Activated T-helper 9 cell treated with anti-CD3 and anti-CD28 coated beads, Interleukin-2, amount 50 U/mL, for 16 hours (primary cell): ENCODE measurements at places on chromosomes 6 and 20.

GRCh38 chr6:84766118-84766798 lies 1.9 kb upstream of the TBX18 start:
- DNase-seq, result no peak

DNA sequence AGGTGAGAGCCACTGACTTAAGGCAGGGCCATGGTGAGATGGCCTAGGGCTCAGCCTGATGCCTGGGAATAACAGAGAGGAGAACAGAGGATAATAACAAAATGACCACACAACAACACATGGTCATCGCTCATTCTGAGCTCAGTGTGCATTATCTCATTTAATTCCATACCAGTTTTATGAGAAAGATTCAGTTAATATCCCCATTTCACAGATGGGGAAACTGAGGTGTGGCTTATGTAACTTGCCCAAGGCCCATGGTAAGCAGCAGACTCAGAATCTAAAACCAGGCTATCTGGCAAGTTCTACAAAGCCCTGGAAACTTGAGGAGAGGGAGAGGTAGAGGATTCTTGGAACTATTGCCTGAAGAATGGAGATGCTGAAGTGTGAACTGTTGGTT lies 200.9 kb upstream of the PMEPA1 start:
- DNase-seq, result no peak

DNA sequence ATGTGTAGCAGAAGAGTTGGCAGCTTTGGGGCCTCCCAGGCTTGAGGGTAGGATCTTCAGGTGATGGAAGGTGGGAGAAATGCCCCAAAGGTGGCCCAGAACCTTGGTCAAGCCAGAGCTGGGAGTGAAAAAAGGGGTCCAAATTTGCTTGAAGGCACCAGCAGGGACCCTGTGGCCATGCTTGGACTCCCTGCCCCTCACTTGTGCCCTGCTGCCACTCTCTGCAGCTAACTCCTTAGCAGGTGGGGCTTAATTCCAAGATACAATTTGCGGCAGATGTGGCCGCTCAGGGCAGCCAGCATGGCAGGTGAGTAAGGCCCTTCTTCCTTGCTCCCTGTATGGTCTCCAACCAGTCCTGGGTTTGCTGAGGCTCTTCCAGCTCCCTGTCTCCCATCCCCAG lies 285.0 kb upstream of the RNF24 start:
- DNase-seq, result no peak

DNA sequence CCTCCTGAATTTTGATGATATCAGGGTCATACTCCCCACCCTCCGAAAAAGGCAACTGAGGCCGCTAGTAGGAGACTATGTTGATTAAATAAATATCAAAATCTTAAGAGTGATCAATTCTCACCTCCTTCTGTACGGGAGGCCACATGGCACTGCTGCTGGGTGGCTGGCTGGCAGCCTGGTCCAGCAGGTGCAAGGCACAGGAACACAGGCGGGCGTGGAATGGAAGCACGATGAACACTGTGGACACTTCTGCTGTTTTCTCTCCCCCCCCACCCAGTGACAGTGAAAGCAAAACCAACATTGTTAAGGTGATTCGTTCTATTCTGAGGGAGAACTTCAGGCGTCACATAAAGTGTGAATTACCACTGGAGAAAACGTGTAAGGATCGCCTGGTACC lies 9.7 kb upstream of the CLDN20 start:
- DNase-seq, result no peak

- no peak for DNase-seq
These were observed 14.9 kb upstream of the DDO start for GRCh38 chr6:110430236-110430635.

DNA sequence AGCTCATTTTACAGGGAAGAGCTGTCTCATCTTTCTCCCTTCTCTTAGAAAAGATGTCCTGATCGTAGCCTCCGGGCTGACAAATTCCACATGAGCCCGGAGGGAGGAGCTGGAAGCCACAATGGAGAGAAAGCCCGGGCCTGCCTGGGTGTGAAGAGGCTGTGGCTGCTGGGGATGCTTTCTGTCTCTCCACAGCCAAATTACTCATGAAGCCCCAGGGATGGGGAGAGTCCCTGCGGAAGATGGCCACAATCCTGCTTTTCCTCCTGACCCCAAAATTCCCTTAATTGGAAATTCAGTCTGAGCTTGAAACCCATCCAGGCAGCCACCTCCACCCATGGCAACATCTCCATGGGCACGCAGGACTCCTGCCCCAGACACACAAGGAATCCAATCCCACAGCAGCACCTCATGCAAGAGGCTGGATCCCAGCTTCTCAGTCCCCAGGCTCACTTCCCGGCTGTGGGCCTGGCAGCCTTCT lies 32.4 kb downstream of the JPH2 start:
- no peak for DNase-seq

DNA sequence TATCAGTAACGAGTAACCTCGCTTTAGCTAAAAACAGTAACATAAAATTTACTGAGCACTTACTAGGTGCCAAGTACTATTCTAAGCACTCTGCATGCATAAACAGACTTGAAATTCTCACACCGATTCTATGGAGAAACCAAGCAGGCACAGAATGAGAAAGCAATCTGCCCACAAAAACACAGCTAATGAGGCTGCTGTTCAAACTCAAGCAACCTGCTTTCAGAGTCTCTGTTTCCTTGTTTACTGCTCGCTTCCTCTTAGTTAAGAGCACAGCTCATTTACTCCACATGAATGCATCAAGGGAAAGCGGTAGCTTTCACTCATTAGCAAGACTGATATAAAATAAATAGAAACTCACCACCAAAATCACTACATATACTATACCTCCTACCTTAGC lies 37.4 kb downstream of the PRKN start:
- no peak for DNase-seq

- DNase-seq, result no peak
These were observed 75.6 kb downstream of the IRF4 start for GRCh38 chr6:467111-467510.

DNA sequence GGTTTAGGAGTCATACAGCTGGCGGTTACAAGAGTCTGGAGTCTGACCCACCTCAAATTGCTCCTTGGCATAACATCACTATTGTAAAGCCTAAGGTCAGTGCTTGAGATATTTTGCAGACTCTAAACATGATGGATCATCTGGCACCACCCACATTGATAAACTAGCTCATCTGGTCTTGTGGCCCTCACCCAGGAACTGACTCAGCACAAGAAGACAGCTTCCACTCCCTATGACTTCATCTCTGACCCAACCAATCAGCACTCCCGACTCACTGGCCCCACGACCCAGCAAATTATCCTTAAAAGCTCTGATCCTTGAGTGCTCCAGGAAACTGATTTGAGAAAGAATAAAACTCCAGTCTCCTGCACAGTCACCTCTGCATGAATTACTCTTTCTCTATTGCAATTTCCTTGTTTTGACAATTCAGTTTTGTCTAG lies 115.9 kb downstream of the CD24 start:
- DNase-seq, result no peak

DNA sequence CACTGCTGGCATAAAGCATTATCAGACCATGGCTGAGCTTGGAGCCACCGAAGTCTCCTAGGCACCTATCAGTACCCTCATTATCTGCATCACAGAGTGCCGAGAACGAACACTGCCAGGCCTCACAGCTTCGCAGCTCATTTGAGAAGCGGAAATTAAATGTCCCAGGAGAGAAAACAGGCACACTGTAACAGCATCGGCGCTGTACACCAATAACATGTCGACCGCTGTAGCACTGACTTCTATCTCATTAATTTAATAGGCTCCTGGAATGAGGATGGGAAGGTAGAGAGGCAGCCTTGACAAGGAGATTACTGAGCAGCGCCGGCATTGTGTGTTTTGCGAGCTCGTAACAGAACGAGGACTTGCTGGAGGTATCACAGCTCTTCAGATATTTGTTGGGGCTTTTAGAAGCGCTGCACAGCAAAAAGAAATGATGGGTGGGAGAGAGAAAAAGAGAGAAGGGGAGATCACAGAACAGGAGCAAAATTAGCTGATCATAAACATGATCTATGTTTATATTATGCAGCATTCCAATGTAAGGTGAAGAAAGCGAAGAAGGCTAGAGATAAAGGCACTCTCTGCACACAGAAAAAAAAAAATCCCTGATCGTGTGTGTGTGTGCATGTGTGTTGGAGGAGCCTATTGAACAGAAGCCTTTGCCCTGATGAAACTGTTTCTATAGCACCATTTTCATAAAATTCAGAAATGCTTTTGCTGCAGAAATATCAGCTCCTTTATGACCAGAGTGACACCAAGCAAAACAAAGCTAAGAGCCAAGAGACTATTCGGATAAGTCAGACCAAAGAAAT lies 29.2 kb downstream of the ID4 start:
- no peak for DNase-seq

DNA sequence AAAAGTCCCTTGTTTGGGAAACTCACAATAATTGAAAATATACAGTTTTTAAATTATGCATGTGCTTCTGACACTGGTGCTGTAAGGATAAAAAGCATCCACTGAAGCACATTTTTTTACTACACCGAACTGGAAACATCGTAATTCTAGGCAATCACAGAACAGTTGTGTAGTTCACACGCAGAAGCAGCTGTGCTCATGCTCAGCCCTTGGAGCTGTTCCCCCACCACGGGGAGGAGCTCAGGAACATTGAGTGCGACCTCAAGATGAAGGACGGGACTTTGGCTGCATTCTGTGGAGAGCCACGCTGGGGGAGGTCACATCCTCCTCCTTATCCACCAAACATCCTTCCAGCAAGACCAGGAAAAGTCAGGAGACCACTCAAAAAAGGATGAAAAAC lies 466.3 kb upstream of the CDH4 start:
- no peak for DNase-seq

DNA sequence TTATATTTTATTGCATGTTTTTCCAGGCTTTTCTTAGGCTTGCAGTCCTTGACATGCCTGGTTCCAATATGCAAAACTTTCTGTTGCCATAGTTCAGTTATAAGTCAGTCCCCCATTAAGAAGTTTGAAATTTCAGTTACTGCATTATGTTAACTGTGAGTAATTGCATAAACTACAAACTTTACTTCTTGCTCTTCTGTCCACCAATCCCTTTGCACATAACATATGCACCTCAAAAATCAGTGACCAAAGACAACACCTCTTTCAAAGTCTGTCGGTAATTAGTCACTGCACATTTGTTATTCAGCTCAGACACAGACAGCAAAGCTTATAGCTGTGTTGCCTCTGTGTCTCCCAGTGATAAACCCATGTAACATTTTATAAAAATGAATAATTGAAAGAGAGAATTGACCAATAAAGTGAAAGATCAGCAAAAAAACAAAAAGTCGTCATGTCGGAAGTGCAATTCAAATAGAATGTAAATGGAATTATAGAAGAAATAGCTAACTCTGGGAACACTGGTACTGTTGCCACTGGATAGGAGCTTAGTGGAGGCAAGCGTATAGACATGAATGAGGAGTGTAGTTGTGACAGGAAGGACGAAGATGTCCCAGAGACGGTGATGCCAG lies 50.3 kb upstream of the BTBD3 start:
- DNase-seq, result no peak

DNA sequence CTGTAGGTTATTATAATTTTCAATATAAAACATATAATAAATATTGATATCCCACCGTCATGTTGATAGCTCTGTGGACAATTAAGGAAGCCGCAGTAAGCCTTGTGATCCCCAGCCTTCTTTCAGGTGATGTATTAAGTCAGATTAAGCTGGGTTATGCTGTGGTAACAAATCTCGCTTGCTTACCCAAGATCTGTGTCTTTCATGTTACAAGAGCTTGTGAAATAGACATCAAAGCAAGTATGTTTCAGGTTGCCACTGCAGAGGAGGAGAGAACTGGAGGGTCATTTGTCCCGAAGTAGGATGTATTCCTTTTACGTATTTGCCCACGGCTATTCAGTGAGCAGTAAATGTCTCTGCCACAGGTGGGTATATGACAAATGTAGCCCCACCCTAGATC lies 17.8 kb upstream of the BCKDHB start:
- no peak for DNase-seq

DNA sequence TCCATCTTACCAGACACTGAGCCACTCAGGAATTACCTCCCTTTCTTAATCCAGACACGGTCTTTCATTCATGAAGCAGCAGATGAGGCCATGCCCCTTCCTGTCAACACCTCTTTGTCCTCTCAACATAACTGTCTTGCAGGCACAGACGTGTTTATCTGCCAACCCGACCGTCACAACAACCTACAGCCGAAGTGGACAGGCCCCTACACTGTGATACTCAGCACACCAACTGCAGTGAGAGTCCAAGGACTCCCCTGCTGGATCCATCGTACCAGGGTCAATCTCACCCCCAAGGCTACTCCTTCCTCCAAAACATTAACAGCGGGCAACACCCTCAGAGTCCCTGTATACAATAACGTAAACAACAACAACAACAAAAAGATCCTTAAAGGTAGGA lies 30.6 kb upstream of the ULBP3 start:
- no peak for DNase-seq
